Left ventricle myocardium inferior (tissue), 1 donor: ENCODE measurements at places on chromosomes 16 and 17. TPM values are rescaled to one million over a fixed set of nuclear protein-coding genes. Genes with fewer than 3 reads are reported as not detected.
A peak's percentile ranks its signal among the peaks of the same experiment; 100 is the strongest.

Gene TPPP3
- 15.5 TPM for total RNA-seq

Gene EMP2
- 60.5 TPM for total RNA-seq

DNA sequence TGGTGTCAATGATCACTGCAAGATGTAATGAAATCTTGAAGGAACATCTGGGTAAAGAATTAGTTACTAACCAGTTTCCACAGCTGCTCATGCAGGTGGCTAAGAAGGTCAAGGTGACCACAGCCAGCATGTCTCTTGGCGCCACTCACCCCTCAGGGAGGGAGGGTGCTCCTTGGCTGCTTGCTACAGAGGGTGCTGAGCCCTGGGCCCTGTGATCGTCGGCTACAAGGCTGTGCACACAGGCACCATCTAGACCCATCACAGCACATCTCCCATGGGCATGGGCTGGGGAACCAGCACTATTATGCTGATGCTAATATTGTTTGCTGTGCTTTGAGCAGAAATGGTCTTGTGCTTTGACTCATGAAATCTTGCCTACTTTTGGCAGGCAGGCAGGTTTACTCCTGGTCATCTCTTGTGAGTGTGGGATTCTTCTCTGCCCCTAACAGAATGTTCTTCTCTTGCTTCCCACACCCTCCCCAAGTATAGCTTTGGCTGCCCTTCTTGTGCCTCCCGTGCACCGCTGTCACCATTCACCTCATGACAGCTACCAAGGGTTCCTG, 36.4 kb downstream of the TXNDC11 start:
- peak; percentile 38 for DNase-seq

- DNase-seq: no peak
These were observed 96.9 kb downstream of the SKAP1 start for GRCh38 chr17:48333034-48333530.

- DNase-seq: no peak
These were observed 10.4 kb downstream of the C16orf46 start for GRCh38 chr16:81066681-81067080.

GRCh38 chr16:2770057-2770951, 6.8 kb downstream of the ELOB start:
- DNase-seq: no peak

GRCh38 chr17:17900615-17901520, 64.1 kb upstream of the SREBF1 start:
- DNase-seq: peak; percentile 81

DNA sequence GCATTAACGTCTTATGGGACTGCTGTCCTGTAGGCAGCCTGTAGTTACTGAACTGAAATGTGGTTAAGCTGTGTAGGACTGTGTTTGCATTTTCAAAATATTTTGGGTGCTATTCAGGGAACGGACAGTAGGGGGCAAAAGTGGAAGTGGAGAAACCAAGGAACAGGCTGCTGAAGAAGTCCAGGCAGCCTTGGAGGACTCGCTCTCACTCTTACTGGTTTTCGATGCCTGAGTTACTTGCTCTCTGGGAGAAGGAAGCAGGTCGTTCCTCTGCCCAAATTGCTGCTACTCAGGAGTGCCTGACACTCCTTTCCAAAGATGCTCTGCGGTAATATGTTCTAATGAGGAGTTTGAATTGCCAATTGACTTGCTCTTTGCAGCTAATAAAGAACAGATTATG, 64.5 kb upstream of the RBFOX1 start:
- no peak for DNase-seq

DNA sequence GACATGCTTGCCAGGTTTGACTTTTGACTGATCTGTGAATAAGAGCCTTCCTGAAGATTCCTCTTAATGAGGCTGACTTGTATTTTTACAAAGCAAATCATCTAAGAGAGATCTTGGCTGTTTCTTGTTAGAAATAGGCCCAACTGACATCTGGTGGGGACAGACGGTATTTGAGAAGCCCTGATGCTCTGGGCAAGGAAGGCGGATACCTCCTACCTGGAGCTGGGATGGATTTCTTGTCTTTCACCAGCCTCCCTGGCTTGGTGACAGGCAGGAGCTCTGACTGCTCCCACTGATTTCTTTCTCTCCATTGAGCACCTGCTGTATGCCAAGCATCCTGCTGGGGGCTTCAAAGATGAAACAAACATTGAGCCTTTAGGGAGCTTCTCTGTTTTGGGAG, 40.4 kb downstream of the AKAP1 start:
- DNase-seq: no peak

GRCh38 chr16:10959161-10959560, 14.8 kb downstream of the CLEC16A start:
- DNase-seq: no peak

GRCh38 chr16:53583401-53583800, 80.4 kb upstream of the AKTIP start:
- DNase-seq: no peak

DNA sequence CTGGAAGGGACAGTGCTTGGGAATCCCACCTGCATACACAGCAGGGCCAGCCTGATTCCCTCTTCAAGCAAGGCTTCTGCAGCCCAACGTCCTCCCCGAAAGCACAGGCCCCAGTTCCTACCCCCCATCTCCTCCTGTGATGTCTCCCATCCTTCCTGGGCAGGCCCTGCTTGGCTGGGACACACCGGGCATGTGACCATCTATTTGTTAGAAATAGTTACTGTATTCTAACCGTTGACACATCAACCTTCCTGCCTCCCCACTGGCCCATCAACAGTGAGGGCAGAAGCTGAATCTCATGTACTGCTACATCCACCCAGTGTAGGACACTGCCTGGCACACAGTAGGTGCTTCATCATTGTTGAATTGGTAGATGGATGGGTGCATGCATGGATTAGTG, 10.7 kb downstream of the PRR29 start:
- DNase-seq: no peak

DNA sequence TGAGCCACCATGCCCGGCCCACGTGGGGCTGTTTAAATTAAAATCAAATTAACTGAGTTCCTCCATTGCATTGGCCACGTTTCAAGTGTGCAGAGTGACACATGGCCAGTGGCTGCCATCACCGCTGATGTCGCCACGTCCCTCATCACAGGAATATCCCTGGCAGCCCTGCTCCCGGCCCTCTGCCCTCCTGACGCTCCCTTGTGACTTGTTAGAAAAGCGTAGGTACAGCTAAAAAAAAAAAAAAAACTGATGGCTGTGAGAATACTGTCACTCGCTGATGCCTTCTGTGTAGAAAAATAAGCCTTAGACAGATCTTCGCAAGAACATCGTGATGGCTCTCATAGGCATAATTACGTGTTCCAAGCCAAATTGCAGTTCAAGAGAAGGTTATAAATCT, 21.7 kb downstream of the CARHSP1 start:
- no peak for DNase-seq

DNA sequence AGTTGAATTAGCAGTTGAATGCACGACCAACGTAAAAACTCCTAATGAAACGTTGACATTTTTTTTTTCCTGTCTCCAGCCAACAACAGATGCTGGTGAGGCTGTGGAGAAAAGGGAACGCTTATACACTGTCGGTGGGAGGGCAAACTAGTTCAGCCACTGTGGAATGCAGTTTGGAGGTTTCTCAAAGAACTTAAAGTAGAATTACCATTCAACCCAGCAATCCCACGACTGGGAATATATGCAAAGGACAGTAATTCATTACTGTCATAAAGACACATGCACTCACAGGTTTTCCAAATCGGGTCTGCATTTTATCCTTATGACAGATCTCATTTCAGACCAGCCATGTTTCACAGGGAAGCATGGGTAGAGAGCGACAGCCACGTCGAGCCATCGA, 3.5 kb upstream of the WFDC1 start:
- no peak for DNase-seq

- no peak for DNase-seq
These were observed 5.9 kb upstream of the ALKBH5 start for GRCh38 chr17:18177722-18178121.

GRCh38 chr17:56737421-56738161, 96.1 kb downstream of the C17orf67 start:
- DNase-seq: no peak
